ENCODE measurements at places on chromosomes 6 and 20. TPM values are rescaled to one million over a fixed set of nuclear protein-coding genes. Genes with fewer than 3 reads are reported as not detected.

The ZNF335 gene
- total RNA-seq, result 12.6 TPM

The FAM83D gene
- 0.59 TPM for total RNA-seq

The NCOA3 gene
- 57.1 TPM for total RNA-seq

The NOX3 gene
- total RNA-seq, result not detected

The MLN gene
- total RNA-seq, result not detected

The CCM2L gene
- total RNA-seq, result 9.2 TPM

DNA sequence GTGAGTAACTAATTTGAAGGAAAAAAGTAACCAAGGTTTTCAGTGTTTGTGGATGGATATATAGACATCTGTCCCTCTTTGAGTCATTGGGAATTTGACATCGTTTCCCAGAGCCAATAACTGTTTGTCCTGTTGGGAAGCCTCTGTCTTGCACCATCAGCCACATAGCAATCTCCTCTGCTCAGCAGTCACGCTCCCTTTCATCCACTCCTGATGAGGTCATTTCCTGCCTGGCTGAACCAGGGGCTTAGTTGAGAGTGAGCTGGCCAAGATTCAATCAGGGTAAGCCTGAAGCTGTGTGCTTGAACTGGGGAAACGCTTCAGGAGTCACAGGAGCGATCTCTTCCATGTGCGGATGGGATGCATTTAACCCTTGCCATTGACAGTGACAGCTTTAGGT is 121.5 kb upstream of the FOXQ1 start:
- DNase-seq, result no peak

DNA sequence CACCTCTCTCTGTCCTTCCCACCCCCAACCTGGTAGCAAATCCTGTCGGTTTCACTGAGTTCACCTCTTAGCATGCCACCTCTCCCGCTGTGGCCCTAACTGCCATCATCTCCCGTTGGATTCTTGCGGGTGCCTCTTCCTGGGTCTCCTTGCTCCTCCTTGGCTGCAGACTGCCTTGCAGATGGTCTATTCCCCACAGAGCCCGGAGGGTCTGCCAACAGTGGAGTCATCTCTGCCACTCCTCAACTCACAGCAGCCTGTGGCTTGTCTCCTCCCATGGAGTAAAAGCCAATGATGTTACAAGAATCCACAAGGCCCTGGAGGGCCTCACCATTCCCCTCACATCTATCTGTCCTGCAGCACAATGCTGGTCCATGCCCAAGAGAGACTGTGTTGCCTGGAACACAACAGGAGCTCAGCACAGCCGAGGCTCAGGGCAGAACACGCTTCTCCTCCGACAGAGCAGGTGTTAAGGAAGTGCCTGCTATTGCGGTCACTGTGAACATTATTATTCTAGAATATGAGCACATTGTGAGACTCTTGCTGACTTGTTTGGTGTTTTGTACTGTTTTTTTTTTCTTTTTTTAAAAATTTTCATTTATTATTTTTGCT is 241.8 kb upstream of the SULF2 start:
- DNase-seq, result no peak

Data from breast epithelium (tissue), 4 donors.